Central memory CD4-positive, alpha-beta T cell (primary cell): ENCODE measurements at places on chromosomes 2 and 18.
A peak's percentile ranks its signal among the peaks of the same experiment; 100 is the strongest.

- DNase-seq = no peak
Observed at GRCh38 chr18:37457753-37458152, 107.8 kb downstream of the CELF4 start.

GRCh38 chr2:232207174-232207573, 171.4 kb upstream of the ALPP start:
- no peak for DNase-seq

DNA sequence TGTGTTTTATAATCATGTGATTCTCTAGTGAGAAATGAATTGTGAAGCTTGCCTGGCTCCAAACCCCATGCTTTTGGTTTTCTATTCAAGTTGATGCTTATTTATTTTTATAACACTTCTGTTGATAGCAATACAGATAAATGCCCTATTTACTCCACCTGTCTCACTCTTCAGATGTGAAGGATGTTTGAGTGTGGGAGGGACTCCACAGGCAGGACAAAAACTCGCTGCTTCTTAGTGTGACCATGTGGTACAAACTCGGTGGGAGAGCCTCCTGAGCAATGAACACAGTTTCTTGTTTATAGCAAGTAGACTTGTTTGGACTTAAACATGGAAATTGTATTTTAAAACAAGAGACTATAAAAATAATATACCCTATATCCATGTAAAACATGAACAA, 219.7 kb downstream of the GULP1 start:
- no peak for DNase-seq

DNA sequence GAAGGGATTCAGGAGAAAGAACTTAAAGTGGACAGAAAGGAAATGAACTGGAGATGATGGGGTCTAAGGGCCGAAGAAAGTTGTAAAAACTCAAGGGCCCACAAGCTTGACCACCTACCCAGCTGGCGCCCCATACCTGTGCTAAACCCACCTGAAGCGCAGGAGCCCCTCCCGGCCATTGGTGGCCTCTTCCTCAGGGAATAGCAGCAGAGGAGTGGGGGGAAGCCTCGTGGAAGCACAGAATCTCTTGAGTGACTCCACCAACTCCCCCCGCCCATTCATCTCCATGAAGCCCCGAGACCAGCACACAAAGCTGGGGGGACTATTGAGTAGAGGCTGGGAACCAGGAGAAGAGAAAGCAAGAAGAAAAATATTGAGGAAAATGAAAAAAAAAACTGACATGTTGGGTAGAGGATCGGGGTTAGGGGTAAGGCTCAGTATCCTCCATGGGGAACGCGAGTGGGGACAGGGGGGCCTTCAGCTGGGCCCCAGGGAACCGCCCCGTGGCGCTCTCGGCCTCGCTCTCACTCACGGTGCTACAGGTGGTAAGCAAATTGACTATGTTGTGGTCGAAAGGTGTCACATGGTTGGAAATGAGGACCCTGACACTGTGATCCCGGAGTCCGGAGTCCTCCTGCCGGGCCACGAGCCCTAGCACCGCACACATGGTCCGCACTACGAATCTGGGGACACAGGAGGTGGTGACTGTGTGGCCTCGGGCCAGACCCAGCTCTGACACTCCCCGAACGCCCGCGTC, 728 bp downstream of the AUP1 start:
- DNase-seq = peak; percentile 24

DNA sequence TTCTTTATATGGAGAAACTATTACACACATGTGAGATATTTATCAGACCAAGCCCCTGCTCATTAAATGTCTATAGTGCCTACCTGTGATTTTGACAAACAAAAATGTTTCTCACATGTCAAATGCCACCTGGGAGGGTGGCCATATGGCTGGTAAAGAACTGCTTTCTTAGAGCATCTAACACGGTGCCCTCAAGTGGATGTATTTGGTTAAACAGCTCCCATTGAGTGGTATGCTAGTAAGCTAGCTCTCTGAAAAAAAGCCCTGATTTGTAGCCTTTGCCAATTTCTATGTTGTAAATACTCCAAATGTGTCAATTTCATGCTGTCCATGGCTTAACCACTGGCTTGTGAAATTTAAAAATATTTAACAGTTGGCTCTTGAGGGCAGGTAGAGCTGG, 94.6 kb downstream of the PMAIP1 start:
- no peak for DNase-seq

DNA sequence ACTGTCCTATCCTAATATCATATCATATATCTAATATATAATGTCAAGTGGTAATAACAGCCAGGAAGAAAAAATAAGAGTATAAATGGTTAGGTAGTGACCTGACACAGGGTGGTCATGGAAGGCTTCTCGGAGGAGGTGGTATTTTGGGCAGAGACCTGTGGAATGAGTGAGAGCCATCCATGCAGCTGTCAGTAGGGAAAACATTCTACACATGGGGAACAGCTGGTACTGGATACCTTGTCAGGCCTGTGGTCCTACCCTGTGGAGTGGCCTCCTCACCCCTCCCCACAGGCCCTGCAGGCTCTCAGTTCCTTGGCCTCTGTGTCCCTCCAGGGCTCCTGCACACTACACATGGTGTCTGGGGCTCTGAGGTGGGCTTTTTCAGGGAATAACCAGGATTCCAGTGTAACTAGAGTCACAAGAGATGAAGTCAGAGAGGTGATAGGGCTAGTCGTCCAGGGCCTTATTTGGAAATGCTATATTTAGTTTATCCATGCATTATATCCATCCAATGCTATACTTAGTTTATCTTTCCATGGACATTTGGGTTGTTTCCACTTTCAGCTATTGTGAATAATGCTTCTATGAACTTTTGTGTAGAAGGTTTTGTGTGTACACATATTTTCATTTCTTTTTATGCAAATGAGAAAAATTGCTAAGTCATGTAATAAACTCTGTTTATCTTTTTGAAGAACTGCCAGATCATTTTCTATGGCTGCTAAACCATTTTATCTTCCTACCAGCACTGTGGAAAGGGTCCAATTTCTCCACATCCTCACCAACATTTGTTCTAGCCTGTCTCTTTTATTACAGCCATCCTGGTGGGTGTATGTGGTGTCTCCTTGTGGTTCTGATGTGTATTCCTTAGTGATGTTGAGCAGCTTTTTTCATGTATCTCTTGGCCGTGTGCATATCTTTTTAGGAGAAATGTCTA, 75.6 kb downstream of the TPGS2 start:
- no peak for DNase-seq

DNA sequence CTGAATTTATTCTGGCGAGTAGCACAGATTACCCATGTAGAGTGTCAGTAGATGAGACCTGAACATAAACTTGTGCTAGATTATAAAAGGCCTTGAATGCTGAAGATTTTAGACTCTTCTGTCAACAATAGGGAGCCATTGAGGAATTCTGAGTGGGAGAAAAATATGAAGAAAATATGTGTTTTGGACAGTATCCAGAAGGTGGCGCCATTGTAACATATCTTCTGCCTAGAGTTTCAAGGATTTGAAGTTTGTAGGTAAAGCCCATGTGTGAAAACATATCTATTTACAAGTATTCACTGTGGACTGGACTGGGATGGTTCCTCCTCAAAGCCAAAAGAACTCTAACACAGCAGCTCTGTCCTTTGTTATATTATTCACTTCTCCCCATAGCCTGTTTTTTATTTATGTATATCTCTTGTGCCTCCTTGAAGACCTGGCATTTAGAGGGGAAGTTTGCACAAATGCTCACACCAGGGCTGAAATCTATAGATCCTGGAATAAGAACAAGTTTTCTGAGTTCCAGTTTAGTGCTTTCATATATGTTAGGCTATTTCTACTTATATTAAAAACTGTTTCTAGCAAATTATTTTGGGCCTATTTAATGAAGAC, 124.9 kb downstream of the RDH14 start:
- no peak for DNase-seq

- no peak for DNase-seq
Observed at GRCh38 chr2:145366341-145366740, 846.4 kb upstream of the ZEB2 start.

- DNase-seq = no peak
Observed at GRCh38 chr2:85400541-85401463, 9.4 kb downstream of the CAPG start.

- no peak for DNase-seq
Observed at GRCh38 chr2:164151522-164151921, 415.7 kb upstream of the FIGN start.

GRCh38 chr2:119333360-119333759, 33.3 kb downstream of the C2orf76 start:
- no peak for DNase-seq

DNA sequence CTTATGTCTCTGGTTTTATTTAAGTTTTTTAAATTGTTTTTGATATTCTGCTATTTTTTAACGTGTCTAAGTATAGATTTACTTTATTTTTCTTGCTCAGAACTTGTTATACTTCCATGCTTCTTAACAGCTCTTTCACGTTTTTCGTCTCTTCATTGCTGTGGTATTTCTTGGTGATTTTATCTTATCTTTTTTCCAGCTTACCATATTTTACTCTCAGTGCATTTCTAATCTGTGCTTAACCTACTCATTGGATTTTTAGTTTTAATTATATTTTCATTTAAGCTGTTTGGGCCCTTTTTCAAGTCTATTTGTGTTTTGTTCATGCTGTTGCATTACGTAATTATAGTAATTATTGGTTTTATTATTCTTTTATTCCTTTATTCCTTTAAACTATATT, 11.1 kb downstream of the SLC9A2 start:
- DNase-seq = no peak
